CD4-positive, alpha-beta T cell treated with Interleukin-10 for 1 hour (primary cell): ENCODE measurements at places on chromosomes 12 and 14.

GRCh38 chr14:50067723-50068495, 48.5 kb downstream of the VCPKMT start:
- no peak for DNase-seq

GRCh38 chr12:43060742-43061141, 471.2 kb upstream of the PRICKLE1 start:
- no peak for DNase-seq

DNA sequence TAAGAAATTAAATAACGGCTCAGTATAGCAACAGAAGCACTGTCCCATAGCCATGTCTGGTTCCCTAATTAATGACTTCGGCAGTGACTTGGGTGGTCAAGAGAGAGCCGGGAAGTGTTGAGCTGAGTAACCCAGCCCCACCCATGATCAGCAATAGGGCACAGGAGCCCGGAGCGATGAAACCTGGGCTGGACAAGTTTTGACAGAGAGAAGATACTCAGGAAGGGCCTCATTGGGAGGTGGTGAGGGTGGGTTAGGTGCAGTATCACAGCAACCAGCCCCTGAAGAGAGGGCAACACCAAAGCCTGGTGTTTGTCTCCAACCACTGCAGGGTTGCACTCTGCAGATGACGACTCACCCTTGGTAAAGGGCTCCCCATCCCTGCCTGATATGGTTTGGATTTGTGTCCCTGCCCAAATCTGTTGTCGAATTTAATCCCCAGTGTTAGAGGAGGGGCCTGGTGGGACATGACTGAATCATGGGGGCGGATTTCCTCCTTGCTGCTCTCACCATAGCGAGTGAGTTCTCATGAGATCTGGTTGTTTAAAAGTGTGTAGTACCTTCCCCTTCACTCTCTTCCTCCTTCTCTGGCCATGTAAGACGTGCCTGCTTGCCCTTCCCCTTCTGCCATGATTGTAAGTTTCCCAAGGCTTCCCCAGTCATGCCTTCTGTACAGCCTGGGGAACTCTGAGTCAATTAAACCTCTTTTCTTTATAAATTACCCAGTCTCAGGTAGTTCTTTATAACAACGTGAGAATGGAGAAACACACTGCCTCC, 124.9 kb upstream of the MED13L start:
- no peak for DNase-seq

DNA sequence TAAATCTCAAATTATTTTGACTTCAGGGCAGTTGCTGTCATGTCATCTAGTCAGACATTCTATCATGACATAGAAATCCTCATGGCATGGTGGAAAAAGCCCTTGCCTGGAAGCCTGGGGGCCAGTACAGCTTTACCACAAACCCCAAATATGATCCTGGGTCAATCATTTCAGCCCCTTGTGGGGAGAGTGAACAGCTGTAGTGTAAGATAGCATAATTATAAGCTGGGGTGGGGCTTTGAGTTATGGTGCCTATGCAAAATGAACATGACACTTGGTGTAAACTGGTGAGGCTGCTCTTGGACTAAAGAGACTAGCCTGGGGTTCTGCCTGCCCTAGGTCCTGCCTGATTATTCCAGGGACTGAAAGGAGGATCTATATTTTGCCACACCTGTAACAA, 207.7 kb upstream of the DDHD1 start:
- no peak for DNase-seq

DNA sequence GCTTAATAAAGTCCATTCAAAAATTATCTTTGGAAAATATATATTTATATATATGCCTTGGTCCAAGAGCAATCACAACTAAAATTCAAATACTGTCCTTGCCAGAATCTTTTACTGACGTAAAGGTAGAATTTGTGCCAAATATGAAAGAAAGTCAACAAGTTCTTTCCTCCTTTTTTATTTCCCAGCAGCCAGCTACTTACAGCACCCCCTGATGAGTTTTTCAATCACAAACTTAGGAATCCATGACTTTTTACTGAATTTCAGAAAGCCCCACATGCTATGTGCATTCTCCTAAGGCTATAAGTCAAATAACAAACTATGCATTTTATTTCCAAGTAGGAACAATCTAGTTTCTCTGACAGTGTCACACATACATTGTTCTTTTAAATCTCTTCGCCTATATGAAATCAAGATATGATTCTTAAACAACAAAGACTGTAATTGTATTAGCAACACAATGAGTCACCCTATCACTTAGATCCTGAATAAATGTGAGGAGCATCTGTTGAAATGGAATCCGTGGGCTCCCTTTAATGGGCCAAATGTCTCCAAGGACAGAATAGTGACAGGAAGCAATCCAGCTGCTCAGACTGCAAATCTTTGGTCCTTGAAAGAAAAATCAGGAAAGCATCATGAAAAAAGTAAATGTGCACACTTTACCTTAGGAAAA, 271.4 kb downstream of the DUSP6 start:
- no peak for DNase-seq

- no peak for DNase-seq
These were observed 135.2 kb downstream of the APAF1 start for GRCh38 chr12:98780261-98780660.

- no peak for DNase-seq
These were observed 118.5 kb upstream of the LGR5 start for GRCh38 chr12:71321130-71321529.

DNA sequence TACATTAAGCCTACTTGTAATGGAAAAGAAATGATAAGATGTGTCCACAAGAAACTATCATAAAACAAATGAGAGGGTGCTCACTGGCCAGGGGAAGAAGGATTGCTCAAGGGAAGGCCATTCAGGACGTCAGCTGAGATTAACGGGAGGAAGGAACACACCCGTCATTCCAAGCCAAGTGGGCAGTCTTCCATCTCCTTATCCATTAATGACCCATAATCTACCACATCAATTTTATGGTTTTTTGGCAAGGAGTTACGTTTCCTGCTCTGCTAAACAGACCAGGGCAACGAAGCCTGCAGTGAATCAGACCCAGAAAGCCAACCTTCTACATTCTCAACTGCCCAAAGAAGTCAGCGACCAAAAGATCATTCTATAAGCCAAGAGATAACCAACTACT, 25.1 kb downstream of the PRKAB1 start:
- DNase-seq, result no peak

DNA sequence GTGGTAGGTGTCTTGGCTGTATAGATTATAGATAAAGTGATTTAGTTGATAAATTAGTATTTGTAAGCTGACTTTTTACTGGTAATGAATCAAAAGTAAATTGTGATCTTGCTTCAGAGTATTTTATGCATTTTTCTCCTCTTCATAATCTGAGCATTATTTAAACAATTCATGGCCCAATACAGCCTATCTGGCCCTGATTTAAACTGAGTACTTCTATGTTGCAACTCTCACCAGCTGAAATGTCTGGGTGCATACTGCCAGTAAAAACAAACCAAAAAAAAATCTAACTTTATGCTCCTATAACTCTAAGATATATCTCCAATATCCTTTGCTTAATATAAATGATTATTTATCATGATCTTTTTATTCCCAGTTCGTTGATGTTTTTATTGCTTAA, 86.6 kb downstream of the MIA2 start:
- DNase-seq, result no peak

- DNase-seq, result no peak
These were observed 2.1 kb downstream of the KIF21A start for GRCh38 chr12:39440781-39441180.

DNA sequence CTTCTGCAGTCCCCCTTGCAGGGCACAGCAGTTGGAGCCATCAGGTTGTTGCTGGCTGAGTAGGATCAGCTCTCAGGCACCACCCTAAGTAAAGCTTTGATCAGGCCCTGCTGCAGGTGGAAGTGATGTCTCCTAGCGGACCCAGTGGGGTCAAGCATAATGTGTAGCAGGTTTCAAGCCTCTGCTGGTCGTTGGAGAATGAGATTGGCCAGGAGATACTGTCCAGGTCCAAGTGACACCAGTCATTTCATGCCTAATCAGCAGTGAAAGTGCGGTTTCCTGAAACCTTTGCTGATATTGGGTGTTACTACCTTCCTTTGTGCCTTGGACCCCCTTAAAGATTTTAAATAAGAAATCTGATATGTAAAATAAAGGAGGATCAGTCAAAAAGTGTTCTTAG, 72.6 kb downstream of the SUSD6 start:
- DNase-seq, result no peak

- DNase-seq, result no peak
These were observed 113.0 kb downstream of the GLT1D1 start for GRCh38 chr12:128966203-128966810.

- DNase-seq, result no peak
These were observed 166.0 kb downstream of the SLC38A4 start for GRCh38 chr12:46659824-46660223.

- peak; percentile 40 for DNase-seq
These were observed 28.6 kb downstream of the BAZ2A start for GRCh38 chr12:56601503-56601902.

GRCh38 chr12:129110575-129110974, 257.3 kb downstream of the GLT1D1 start:
- no peak for DNase-seq

DNA sequence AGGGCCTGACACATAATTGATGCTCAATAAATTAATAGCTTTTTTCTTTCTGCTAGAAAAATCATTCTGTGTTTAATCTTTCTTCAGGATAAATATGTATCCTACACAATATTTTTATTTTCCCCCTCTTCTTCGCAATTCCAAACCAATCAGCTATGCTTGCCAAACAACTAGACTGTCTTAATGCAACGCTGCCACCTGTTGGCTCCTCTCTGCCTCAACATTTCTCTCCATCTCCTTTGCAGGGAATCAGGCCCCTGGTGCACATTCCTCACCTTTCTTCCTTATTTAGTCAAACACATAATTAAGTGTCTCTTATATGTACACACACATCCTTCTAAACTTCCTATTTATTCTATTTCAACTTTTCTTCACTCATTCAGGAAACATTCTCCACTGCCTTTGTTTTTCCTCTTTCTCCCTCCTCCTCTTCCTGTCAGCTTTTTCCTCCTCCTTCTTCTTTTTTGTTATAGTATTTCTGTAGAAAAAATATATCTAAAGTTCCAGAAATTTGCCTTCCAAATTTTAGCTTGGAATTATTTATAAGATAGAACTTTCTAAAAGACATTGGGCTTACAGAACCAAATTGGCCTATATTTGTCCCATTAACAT, 406.0 kb downstream of the PRKD1 start:
- no peak for DNase-seq

DNA sequence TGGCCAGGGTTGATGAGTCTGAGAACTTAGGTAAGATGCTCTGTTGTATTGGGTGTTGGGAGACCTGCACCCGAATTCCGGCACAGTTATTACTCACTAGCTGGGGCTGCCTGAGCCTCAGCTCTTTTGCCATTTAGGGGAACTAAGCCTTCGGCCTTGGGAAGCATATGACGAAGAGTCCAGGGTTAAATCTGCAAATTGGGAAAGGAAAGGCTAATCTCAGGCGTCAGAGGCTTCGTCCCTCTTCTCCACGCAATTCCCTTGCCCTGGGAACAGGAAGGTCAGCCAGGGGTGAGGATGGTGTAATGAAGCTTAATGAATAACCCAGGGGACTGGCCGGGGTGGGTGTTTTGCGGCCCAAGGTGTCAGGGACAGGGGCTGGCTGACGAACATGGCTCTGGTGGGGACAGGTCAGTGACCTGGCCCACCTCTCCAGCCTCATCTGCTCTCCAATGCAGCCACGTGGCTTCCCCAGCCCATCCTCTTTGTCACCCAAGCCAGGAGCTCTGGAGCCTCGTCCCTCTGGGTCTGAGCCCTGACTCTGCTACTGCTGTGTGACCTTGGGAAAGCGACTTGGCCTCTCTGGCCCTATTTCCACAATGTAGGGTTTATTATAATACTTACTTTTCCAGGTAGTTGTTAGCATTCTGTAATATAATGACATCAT, 3.8 kb upstream of the SDSL start:
- DNase-seq, result no peak

DNA sequence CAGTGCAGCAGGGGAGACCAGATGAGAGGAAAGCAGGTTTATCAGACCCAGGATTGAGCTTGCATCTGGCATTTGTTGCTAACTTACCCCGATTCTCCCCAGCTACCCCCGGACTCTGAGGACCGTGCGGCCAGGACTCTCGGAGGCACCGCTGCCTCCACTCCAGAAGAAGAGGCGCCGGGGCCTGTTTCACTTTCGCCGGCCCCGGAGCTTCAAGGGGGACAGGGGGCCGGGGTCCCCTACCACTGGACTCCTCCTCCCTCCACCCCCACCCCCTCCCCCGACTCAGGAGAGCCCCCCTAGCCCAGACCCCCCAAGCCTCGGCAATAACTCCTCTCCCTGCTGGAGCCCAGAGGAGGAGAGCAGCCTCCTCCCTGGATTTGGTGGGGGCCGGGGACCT, 6.5 kb upstream of the CPNE6 start:
- DNase-seq, result no peak

- no peak for DNase-seq
These were observed at the start of gene TRHDE for GRCh38 chr12:72272091-72272661. TSS of gene TRHDE (plus strand) at chr12:72272370. CDS start at chr12:72272644, 274 bp downstream.

GRCh38 chr14:63237791-63238190, 33.5 kb downstream of the RHOJ start:
- DNase-seq, result no peak

DNA sequence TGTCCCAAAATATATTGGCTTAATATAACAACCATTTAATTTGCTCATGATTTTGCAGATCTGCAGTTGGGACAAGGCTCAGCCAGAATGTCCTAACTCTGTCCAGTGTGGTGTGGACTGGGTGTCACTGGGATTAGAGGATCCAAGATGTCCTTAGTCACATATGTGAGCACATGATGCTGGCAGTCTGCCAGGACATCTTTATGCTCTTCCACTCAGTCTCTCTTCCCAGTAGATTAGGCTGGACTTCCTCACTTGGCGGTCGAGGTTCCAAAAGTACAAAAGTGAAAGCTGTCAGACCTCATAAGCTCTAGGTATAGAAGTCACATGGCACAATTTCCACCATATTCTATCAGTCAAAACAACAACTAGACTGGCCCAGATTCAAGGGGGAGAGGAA, 167.9 kb upstream of the NTF3 start:
- DNase-seq, result no peak
